ENCODE measurements at places on chromosomes 11 and 22. TPM values are rescaled to one million over a fixed set of nuclear protein-coding genes. Genes with fewer than 3 reads are reported as not detected.

DNA sequence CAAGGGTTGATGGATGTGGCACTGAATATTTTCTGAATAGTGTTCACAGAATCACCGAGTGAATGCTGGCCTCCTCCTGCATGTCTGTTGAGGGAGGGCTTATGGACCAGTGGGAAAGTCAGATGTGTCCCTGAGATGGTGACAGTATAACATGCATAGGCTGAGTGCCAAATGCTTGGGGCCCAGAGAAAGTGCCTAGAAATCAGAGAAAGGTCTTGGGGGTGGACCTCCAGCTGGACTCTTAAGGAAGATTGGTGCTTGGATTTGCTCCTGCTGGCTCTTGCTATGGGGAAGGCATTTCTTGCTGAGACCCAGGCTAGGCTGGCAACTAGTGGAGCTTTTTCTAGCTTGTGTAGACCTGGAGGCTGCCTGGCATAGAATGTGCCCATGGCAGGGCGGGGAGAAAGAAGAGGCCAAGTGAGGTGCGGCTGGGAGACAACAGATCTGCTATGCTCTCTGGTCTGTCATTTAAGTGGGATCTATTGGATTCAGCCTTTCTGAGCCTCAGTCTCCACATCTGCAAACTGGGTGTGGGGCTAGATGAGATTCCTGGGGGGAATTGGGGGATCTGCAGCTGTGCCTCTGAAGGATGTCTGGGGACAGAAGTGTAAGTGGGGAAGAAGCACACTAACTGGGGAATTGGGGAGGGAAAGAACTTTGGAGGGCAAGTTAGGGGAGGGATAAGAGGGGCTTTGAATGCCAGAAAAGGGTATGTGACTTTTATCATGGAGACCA is 27.4 kb downstream of the ZNRF3 start:
- no peaks in the 10 kb centered on the region for H3K27me3 ChIP-seq
- no peak for DNase-seq
- no peak overlapping the region for H3K27ac ChIP-seq
- H3K4me1 ChIP-seq: peaks cover 25% of the 10 kb centered on the region

DNA sequence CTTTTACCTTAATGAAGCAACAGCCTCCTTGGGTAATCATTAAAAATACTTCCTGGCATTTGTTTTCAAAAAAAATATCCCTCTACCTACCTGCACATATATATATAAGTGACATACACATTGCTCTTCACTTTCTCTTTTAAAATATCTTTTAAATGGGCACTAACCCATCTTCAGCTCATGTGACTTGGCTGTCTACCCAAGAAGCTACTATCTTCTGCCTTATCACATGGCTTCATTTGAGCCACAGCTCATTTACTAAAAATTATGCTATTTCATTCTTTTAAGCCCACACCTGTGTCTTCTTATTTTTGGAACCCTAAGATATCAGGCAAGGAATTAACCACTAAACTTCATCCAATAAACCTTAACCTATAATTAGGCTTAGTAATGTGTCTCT is 37.0 kb upstream of the SOX6 start:
- no peaks in the 10 kb centered on the region for H3K27me3 ChIP-seq
- H3K36me3 ChIP-seq: no peaks in the 10 kb centered on the region
- no peak overlapping the region for H3K4me3 ChIP-seq
- no peak for DNase-seq
- H3K4me1 ChIP-seq: no peaks in the 10 kb centered on the region

- no peak for DNase-seq
- peaks cover 2% of the 10 kb centered on the region for H3K4me1 ChIP-seq
- no peak overlapping the region for H3K4me3 ChIP-seq
Observed at GRCh38 chr11:34507610-34508009, 6.0 kb downstream of the ELF5 start.

DRD4 gene
- not detected for total RNA-seq

DNA sequence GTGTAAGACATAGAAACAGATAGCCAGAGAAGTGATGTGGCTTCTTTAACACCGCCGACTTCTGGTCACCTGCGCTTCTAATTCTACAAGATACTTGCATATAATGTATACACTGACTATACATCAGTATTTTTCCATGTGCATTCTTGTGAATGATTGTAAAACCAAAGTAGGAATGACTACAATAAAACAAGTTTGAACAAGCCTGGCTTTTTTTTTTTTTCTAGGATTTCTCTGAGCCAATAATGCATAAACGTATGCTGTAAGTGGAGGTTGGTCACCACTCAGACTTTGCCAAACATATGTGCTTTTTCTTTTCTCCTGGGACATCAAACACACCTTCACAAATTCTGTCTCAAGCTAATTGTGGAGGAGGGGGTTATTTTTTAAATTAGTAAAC is 237.8 kb upstream of the KIRREL3 start:
- no peak overlapping the region for H3K27ac ChIP-seq
- H3K27me3 ChIP-seq: no peaks in the 10 kb centered on the region
- H3K36me3 ChIP-seq: no peaks in the 10 kb centered on the region
- no peaks in the 10 kb centered on the region for H3K4me1 ChIP-seq
- DNase-seq: no peak

RBFOX2 gene
- total RNA-seq: 171 TPM

TP53AIP1 gene
- total RNA-seq: under 0.01 TPM

RIC3 gene
- total RNA-seq: not detected

OR52K2 gene
- not detected for total RNA-seq

DNA sequence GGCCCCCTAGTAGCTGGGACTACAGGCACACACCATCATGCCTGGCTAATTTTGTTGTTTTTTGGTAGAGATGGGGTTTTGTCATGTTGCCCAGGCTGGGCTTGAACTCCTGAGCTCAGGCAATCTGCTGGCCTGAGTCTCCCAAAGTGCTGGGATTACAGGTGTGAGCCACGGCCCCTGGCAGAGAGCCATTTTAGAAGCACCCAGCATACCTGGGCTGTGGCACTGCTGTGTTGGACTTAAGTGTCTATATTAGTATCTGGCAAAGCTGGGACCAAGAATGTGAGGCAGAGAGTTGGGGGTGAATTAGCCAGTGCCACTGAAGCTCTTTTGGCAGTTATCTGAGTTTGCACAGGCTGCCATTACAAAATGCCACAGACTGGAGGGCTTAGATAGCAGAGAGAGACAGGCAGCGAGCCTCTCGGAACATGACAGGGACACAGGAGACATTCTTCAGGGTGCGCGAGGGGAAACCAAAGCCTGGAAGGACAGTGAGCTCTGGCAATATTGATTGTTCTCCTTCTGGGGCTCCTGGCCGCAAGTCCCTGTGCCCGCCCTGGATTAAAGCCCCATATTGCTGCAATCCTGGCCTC is 87.7 kb upstream of the ALX4 start:
- H3K36me3 ChIP-seq: no peaks in the 10 kb centered on the region
- H3K27ac ChIP-seq: no peak overlapping the region
- no peak for DNase-seq

- H3K27me3 ChIP-seq: no peaks in the 10 kb centered on the region
- H3K4me1 ChIP-seq: no peaks in the 10 kb centered on the region
- no peak overlapping the region for H3K27ac ChIP-seq
- no peaks in the 10 kb centered on the region for H3K36me3 ChIP-seq
Observed at GRCh38 chr22:38828191-38828590, 15.6 kb downstream of the NPTXR start.

DNA sequence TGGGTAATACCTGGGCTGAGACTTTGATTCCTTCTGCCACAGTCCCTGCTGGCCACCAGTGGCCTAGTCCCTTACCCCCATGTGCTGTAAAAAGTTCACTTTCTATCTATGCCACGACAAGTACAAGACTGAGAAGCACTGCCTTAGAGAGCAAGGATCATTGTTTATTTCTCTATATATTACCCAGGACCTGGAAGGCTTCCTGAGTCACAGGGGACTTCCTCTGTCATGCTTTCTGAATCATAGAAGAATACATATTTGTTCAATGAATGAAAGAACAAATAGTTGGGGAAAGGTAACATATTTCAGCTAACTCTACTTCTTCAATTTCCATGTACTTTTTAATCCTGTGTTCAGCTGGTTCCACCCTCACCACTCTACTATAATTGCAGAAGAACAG is 5.5 kb upstream of the SYT9 start:
- H3K27me3 ChIP-seq: peaks cover 4% of the 10 kb centered on the region
- no peak for DNase-seq
- no peak overlapping the region for H3K27ac ChIP-seq
- H3K36me3 ChIP-seq: no peaks in the 10 kb centered on the region

GRCh38 chr11:117588166-117588810 is 208.7 kb downstream of the DSCAML1 start:
- H3K4me3 ChIP-seq: no peak overlapping the region
- H3K36me3 ChIP-seq: no peaks in the 10 kb centered on the region
- DNase-seq: no peak
- peaks cover 4% of the 10 kb centered on the region for H3K27me3 ChIP-seq
- no peaks in the 10 kb centered on the region for H3K4me1 ChIP-seq

KRTAP5-11 gene
- not detected for total RNA-seq

SLC22A8 gene
- not detected for total RNA-seq

GRCh38 chr22:19626666-19627065 is 87.6 kb upstream of the SEPTIN5 start:
- no peak overlapping the region for H3K4me3 ChIP-seq
- peaks cover 8% of the 10 kb centered on the region for H3K27me3 ChIP-seq
- DNase-seq: peak; percentile 61
- no peaks in the 10 kb centered on the region for H3K36me3 ChIP-seq
- H3K4me1 ChIP-seq: no peaks in the 10 kb centered on the region
- no peak overlapping the region for H3K27ac ChIP-seq

DNA sequence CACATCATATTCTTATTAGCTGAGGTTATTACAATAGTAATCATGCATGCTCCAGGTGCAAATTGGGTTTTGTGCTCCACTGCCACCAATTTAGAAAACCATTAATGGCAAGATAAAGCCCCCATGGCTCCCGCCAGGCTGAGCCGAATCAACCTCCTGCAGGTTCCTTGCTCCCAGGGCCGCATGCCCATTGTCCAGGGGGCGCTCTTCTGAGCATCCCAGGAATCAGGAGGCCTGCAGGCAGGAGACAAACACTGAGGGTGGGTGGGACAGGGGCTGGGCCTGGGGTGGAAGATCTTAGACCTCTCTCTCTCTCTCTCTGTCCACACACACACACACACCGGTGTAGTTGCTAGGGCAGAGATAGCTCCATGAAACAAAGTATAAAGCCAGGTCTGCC is 57.4 kb downstream of the BUD13 start:
- H3K27ac ChIP-seq: no peak overlapping the region
- no peak for DNase-seq
- no peaks in the 10 kb centered on the region for H3K36me3 ChIP-seq

All from osteoblast (primary cell).